H1 (cell line): ENCODE measurements at places on chromosomes 3 and 15.

DNA sequence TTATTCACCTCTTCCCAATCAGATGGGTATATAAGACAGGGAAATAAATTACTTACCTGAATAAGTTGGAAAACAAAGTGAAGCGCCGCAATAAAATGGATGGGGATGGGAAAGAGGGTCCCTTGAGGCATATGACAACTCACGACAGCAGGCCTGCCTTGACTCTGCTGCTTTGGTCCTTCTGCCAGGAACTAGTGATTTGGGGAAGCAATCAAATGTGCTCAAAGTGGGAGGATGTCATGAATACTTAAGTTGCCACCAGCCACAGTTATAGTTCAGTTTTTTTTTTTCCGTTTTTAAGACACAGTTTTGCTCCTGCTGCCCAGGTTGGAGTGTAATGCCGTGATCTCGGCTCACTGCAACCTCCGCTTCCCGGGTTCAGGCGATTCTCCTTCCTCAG lies 4.6 kb downstream of the PARL start:
- no peak for DNase-seq

DNA sequence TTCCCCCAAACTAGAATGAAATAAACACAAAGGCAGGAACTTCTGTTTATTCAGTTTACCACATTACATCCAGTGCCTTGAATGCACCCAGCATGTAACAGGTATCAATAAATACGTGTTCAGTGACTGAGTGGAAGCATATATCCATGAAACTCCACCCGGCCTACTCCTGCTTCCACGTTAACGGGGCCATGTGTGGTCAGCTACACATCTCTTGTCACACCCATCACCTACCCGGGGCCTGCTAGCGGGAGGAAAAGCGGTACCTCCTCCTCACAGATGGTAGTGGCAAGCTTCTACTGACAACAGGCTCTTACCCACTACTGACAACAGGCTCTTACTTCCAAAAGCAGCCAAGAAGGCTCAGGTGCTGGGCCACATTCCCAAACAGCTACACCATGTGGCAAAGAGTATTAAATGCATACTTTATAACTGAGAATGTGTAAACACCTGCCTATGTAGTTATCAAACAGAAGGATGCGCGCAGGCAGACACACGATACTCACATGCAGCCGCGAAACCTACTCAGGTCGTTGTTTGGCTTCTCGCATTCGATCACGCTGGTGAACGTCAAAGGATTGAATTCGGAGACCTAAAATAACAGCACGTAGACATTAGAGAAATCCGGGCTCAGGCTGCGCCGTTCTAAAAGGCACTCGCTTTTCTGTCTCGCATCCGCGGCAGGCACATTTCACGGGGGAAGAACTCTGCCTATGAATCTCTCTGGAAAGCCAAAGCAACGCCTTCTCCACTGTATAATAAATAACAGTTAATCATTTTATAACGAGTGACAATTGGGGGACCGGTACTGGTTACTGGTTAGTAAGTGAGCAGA lies 127.4 kb downstream of the ATP10A start:
- DNase-seq, result no peak

DNA sequence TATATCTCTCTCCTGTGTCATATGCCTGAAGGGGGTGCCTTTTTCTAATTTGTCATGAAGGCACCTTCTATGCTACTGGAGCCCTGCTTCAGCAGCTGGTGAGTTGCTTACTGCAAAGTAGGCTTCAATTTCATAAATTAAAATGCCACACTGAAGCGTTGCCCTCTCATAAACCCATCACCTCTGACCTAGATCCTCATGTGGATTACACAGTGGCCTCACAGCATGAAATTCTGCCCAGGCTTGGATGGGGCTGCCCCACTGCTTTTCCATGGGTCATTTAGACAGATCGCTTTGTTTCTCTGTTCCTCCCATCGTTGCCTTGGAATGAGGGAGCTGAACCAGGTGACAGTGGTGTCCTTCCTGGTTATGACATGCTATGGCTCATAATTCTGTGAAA lies 131.2 kb downstream of the RPL22L1 start:
- no peak for DNase-seq

DNA sequence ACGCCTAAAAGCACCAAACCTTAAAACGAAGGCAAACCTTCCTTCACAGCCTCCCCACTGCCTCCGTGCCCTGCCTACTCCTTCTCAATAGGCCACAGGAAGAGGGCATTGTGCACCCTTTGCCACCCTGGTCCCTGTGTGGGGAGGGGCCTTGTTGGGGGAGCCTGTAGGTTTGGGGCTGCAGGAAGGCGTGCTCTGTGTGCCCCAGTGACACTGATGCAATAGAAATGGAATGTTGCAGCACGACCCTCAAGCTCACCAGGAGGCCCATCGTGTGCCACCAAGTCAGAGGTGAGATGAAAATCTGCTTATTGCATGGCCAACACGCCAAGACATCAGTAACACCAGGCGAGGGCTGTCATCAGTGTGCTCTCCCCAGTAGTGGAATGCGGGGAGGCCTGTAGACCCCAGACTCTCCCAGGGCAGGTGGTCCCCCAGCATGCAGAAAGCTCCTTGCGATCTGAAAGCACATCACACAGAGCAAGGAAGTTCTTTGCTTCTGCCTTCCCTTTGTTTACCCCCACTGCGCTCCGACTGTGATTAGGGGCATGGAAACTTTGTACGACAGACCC lies 86.2 kb downstream of the ASB7 start:
- no peak for DNase-seq

DNA sequence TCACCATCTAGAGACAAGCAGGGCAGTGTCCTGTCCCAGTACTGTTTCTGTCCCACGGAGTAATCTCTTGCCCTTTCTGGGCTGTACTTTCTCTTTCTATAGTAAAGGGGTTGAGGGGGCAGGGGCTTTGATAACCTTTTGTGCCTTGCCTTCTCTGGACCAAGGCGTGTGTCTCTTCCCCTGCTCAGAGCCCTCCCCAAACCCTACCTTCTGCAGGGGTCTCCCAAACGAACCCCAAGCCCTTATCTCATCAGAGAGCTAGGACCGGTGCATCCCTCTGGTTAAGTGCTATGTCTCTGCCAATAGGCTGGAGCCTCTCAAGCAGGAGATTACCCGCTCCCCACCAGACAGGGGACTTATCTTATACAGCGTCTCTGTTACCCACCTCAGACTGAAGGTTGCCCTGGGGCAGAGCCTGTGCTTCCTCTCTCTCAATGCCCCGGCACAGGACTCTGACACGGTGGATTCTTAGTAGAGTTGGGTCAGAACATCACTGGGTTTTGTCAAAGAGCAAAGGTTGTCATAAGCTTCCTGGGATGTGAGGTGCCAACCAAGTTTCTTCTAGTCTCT lies 2.9 kb downstream of the PLEKHO2 start:
- DNase-seq, result no peak

DNA sequence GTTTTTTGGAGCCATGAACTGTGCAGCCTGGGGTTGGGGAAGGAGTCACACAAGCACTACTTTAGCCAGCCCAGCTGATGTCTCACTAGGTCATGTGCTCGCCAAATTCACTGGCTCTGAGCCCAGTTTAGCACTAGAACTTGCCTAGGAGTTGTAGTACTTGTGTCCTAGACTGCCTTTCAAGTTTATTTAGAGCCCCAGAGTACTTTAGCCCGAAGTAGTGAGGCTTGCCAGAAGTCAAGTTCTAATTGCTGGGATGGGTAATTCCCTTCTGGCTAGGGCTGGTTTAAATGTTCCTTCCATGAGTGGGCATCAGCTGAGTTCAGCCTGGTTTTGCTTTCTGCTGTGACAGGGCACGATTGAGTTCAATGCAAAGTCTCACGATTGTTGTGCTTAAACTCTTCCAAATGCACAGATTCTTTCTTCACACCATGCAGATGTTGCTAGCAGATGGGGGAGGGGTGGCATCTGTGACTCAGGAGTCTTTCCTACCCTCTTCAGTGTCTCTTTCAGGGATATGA lies 228.2 kb upstream of the ZPLD1 start:
- DNase-seq, result no peak

GRCh38 chr3:53495520-53496391 lies 1.3 kb downstream of the CACNA1D start:
- peak; percentile 72 for DNase-seq
